ENCODE measurements at places on chromosomes 6 and 20.

GRCh38 chr6:48476257-48476656 lies 365.3 kb upstream of the PTCHD4 start:
- no peak for DNase-seq

DNA sequence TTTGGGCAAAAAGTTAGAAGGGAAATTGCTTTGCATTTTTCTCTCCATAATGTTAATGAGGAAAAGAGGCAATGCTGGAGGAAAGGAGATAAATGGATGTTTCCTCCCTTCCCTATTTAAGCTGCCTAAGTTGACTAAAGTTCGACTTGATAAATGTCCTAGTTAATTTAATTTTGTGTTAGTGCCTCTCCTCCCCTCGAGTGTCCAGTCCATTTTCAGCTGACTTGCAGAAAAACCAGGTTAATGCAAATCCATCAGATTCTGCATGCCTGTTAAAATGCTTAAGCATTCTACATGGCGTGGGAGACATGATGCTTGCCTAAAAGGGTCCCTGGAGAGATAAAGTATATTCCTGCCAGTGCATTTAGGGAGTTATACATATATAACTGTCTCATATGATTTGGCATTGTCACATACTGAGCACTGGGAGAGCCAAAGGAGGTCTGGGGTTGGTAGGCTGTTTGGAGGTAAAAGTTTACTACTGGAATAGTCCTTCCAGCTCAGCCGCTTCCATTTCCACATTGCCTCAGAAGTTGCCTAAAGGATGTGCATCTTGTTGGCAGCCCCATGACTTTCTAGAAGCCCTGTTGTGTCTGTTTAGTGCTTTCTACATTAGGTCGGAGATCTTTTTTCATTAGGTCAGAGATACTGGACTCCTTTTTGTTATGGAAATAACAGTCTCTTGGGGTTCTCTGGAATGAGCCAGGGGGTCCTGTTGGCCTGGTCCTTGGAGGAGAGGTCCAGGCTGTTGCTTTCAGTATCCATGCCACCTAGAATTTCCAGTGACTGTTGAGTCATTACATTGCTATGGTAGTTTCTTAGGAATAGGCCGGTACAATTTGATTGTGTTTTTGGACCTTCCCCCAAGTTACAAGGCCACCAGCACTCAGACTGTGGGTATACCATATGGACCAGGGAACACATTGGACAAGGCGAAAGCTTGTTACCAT lies 30.4 kb downstream of the JARID2 start:
- DNase-seq = no peak

- DNase-seq = peak; percentile 37
These were observed 52.5 kb downstream of the ALDH5A1 start for GRCh38 chr6:24547243-24547642.

DNA sequence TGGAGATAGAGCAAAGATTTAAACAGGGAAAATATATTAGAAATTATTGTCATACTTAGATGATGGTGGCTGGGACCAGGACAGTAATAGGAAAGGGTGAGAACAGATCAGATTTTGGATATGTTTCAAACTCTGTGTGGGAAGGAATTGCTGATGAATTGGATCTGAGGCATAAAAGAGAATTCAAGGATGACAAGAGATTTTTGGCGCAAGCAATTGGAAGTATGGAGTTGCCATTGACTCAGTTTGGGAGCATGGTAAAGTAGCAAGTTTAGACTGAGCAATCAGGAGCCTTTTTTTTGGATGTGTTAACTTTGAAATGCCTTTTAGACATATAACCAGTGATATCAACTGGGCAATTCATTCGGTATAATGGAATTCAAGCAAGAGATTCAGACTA lies 14.4 kb downstream of the TAB2 start:
- no peak for DNase-seq

- no peak for DNase-seq
These were observed 10.4 kb downstream of the HIVEP2 start for GRCh38 chr6:142934599-142934998.
